Hematopoietic multipotent progenitor cell treated with erythropoietin and hydrocortisone succinate and interleukin-3 and kit ligand, for 15 days (in vitro differentiated cells): ENCODE measurements at places on chromosomes 11 and 22.

DNA sequence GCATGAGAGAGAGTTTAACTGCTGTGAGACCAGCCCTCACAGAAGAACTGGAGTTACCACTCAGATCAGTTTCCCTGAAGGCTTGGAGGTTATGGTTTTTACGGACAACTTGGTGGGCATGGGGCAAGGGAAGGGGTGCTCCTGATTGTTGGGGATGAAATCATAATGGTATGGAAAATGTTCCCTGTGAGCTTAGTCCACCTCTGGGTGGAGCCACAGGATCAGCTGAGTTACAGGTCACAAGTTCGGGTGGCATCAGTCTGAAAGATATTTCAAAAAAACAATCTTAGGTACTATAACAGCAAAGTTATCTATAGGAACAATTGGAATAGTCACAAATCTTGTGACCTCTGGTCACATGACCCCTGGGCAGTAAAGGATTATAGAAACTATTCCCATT lies 162.9 kb downstream of the DLG2 start:
- no peak for DNase-seq

DNA sequence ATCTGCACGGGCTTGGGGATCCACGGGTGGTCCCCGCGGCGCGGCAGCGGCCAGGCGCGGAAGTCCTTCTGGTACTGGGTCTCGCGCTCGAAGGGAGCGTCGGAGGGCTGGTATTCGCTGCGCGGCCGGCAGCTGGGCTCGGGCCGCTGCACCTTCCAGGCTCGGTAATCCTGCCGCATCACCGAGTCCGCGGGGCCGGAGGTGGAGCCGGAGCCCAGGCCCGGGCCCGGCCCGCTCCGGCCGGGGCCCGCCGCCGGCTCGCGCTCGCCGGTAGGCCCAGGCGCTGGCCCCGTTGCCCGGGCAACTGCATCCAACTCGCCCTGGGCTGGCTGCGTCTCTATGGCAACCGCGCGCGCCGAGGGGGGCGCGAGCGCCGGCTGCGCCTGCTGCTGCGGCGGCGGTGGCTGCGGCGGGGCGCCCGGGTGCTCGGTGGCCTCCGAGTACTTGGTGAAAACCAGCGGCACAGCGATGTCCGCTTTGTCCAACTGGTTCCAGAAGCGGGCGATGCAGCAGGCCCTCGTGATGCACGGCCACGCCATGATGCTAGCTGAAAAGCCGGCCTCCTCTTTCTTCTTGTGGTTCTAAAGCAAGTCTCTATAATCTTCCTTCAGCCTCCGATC lies 897 bp downstream of the MAP6 start:
- no peak for DNase-seq

GRCh38 chr11:108624196-108624925 lies 30.8 kb upstream of the EXPH5 start:
- DNase-seq, result no peak

- peak; percentile 69 for DNase-seq
These were observed 195 bp upstream of the CREB3L1 start for GRCh38 chr11:46277313-46277621.

DNA sequence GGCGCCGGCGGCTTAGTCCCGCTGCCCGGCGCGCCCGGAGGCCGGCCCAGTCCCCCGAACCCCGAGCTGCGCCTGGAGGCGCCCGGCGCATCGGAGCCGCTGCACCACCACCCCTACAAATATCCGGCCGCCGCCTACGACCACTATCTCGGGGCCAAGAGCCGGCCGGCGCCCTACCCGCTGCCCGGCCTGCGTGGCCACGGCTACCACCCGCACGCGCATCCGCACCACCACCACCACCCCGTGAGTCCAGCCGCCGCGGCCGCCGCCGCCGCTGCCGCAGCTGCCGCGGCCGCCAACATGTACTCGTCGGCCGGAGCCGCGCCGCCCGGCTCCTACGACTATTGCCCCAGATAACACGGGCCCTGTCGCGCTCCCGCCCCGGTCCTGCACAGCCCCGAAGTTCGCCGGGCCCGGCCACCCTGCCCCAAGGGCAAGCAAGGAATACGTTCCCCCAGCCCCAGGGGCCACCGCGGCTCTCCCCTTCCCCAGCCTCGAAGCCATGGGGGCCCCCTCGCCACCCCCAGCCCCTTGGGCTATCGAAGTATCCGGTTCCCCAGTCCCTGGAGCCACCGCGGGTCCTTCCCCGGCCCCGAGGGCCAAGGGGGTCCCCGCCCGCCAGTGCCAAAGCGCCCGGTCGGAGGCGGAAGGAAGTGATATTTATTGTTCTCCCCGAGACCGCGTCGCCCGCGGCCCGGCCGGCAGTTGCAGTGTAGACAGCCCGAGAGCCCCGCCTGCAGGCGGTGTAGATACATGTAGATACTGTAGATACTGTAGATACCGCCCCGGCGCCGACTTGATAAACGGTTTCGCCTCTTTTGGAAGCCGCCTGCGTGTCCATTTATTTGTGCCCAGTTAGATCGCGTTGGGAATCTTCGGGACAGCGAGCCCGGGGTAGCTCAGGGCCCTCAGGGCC lies 6.2 kb downstream of the TBX1 start:
- DNase-seq, result no peak

- no peak for DNase-seq
These were observed 806.2 kb downstream of the TBC1D22A start for GRCh38 chr22:47568700-47569099.

DNA sequence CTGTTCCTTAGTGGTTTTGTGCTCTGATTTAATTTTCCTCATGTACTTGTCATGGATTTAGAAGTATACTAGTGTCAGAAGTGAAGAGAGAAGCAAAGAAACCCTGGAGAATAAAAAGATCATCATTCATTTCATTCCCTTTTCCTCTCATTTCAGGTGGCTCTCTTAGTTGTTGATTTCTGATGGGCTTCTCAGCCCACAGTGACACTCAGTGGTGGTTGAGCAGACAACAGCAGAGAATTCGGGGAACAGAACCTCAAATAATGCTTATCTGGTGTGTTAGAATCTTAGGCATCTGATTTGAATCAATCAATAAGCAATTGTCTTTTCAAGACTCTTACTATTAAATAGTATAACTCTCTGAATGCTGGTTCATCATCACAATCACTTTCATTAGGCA lies 1289.4 kb downstream of the FAM181B start:
- DNase-seq, result no peak

DNA sequence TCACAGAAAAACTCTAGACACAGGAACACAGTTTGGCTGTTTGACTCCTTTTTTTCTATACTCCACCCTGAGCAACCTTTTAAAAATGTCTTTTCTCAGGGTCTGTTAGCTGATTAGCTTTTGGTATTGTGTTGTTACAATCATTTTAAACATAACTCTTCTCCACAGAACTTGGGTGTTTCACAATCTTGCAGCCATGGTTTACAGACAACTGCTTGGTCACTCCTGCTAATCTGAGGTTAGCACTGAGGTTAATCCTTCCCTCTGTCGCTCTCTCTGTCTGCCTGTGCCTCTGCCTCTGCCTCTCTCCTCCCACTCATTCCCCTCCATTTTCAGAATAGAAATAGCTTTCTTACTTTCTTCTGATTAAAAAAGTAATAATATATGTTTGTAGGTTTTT lies 62.4 kb upstream of the ZBED5 start:
- peak; percentile 23 for DNase-seq

DNA sequence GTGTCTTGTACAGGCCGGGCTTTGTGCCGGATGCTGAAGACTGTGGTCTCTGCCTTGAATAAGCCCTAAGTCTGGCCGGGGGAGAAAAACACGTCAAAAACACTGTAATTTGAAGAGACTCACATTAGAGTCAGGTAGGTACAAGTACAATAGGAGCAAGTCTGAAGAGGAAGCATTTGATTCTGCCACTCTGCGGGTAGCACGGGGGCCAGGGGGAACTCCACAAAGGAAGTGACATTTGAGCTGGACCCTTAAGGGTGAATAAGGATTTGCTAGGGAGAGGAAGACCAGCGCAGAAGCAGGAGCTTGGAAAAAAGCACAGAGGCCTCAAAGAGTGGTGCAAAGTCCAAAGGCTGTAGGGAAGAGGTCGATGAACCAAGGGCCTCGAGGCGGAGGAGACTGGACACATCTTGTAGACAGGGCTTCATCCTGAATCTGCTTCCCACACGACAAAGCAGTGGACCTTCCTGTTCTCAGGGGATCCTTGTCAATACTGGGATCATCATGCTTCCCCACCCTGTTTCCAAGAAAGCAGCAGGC lies 38.7 kb downstream of the BUD13 start:
- DNase-seq, result no peak

DNA sequence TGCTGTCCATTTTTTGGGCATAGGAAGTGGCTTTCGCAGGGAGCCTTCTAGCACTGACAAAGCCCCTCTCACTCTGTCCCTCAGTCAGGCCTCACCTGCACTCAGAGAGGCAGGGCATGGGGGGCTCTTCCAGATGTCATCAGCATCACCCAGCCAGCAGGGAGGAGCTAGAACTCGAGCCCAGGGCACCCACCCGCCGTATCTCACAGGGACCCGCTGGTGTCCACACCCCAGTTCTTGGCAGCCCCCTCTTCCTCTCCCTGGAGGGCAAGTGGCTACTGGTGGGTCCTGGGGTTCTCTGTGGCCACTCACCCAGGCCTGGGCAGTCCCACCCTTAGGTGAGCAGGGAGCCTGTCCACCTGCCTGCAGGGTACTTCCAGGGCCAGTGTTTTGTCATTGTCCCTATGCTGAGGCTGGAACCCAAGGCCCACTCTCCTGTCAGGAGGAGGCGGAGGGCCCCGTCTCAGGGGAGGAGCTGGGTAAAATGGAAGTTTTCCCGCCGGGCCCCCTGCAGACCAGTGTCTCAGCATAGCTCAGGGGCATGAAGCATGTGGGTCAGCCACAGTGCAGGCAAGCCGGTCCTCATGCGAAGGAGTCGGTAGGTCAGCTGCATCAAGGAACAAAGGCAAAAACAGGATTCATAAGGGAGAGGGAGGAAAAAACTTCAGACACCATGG lies 21.8 kb downstream of the MYO7A start:
- DNase-seq, result no peak
